IMR-90 (cell line): ENCODE measurements at places on chromosomes 5 and 9. TPM values are rescaled to one million over a fixed set of nuclear protein-coding genes. Genes with fewer than 3 reads are reported as not detected.

PRSS3 gene
- 7.0 and 7.7 TPM in 2 replicates for polyA plus RNA-seq

CDH9 gene
- not detected in 2 replicates for polyA plus RNA-seq

SLC23A1 gene
- polyA plus RNA-seq: not detected in 2 replicates

OBP2B gene
- polyA plus RNA-seq: not detected in 2 replicates

URM1 gene
- 66.9 and 75.6 TPM in 2 replicates for polyA plus RNA-seq

- peak; percentile 28 for DNase-seq
Observed at GRCh38 chr5:154945695-154946301, 4.9 kb downstream of the MRPL22 start.

- peak; percentile 4 for DNase-seq
Observed at GRCh38 chr5:176360894-176361436, 599 bp downstream of the KIAA1191 start.

- DNase-seq: no peak
Observed at GRCh38 chr9:22208846-22209585, 199.9 kb upstream of the CDKN2B start.
